Activated CD4-positive, alpha-beta T cell treated with anti-CD3 and anti-CD28 coated beads for 1 hour (primary cell): ENCODE measurements at places on chromosomes 11 and 22.

- no peak for DNase-seq
Observed at GRCh38 chr22:20438678-20439492, 1.3 kb upstream of the SCARF2 start.

DNA sequence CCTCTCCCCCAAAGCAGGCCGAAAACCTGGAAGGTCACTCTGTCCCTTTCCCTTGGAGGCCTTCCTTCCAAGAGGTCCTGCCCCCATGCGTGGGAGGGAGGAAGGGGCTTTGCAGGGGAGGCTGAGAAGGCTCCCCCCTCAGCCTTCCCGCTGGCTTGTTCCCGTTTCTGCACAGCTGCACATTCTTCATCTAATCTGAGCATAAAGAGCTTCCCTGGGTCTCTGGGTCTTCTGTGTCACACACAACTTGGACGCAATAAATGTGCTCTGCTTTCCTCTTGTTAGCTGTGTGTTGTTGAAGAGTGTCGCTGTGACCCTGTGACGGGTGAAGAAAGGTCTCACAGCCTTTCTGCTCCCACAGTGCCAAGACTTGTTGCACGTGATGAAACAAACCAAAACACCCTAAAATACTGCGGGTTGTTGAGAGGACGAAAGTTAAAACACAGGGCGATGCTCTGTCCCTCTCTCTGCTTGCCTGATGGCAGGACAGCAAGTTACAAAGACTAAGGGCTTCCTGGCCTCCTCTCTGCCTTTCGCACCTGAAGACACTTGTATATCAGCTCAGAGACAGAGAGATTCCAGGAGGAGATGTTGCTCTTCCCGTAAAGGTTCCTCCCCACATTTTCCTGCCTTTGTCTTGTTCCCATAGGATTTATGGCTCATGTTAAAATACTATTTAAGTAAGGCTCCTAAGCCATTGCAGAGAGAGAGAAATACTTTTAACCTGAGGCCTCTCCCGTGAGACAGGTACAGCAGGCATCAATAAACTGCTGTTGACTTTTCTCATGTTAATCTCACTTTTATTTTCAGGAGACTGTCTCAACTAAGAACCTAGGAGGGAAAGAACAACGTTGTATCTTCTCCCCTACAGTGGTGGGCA, 15.4 kb upstream of the IFITM3 start:
- no peak for DNase-seq

DNA sequence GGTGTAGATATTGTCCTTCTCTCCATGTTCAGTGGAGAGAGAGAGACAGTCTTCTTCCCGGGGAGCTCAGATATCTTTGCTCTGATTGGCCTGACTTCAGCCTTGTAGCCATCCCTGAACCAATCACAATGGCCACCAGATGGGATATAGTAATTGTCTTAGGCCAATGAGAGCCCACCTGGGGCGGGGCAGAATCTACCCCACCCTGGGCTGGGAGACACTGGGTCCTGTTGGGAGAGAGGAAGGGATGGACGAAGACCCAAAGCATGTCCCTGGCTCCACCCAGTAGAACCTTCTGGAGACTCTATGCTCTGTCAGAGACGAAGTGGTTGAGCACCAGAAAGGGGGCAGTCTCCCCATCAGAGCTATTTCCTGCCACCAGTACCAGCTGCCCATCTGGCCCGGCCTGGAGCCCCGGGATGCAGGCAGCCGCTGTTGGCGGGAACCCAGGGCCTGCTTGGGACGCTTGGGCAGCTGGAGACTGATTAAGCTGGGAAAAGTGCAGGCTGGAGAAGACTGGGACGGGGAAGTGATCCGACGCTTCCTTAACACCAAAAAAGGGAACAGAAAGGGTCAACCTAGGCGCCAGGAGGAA, 31.6 kb upstream of the CBX7 start:
- DNase-seq = no peak

- no peak for DNase-seq
Observed at GRCh38 chr22:37525746-37526350, 6.6 kb upstream of the CARD10 start.

DNA sequence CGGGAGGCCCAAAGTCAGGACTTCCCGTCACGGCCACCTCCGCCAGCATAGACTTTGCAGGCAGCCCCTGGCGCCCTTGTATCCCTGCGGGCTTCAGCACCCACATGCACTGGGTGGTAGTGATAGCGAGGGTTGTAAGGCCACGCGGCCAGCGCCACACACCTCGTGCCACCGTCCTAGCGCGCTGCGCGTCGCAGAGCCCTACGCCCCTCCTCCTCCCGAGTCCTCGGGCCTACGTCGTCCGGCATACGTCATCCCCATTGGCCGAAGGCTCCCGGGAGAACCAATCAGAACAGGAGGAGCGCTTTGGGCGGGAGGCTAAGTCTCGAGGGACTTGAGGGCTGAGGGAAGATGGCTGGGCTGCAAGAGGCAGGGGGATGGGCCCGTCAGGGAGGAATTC, 1.3 kb upstream of the BTBD18 start:
- DNase-seq = no peak

GRCh38 chr11:64265176-64266160, 14.1 kb downstream of the PLCB3 start:
- DNase-seq = no peak

DNA sequence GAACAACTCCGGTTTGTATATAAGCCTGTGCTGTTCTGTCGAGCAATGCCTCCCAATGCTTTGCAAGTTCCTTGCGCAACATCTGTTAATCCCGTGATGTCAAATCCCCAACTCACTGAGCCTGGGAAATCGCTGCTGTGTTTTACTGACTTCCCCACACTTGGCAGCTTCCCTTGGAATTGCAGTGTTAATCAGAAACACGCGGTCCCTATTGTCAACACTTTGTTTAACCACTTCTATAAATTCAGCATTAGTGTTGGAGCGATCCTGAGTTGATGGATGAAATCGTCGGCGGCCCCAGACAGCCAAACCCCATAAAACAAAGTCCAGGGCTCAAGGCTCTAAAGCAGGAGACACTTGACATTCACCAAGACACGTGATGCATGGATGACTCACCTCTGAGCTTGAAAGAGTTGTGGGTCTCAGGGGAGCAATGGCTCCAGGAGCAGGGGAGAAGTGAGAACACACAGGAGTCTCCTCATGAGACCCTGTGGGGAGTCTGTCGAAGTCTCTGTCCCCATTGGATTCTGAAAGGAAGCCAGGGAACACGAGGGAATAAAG, 555.3 kb downstream of the MIAT start:
- no peak for DNase-seq

- no peak for DNase-seq
Observed at GRCh38 chr22:26547426-26547825, 35.2 kb upstream of the TFIP11 start.

DNA sequence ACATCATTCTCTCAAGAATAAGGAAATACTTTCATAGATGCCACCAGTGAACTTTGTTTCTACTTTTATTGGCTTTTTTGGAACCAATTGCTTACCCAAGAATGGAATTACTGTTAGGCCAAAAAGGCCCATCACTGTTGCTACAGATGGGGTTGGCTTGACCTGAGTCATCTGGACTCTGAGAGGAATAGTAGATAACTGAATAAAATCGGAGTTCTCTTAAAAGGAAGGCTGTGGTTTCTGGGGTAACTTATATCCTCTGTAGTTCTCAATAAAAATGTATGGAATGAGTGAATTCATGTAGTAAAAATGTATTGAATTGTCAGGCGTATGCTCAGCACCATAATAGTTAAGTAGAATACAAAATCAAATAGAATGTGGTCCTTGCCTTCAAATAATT, 56.6 kb downstream of the ARHGEF12 start:
- DNase-seq = no peak

DNA sequence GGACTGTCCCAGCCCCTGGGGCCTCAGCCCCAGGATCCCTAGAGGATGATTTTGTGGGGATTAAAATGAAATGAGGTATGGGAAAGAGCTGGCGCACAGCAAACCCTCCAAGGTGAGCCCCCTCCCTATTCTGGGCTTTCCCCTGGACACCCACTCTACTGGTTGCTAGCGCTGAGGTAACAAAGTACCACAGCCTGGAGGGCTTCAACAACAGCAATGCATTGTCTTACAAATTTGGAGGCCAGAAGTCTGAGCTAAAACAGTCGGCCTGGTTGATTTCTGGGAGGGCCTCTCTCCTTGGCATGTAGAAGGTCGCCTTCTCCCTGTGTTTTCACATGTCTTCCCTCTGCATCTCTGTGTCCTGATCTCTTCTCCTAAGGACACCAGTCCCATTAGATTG, 913.6 kb downstream of the NTM start:
- DNase-seq = no peak

DNA sequence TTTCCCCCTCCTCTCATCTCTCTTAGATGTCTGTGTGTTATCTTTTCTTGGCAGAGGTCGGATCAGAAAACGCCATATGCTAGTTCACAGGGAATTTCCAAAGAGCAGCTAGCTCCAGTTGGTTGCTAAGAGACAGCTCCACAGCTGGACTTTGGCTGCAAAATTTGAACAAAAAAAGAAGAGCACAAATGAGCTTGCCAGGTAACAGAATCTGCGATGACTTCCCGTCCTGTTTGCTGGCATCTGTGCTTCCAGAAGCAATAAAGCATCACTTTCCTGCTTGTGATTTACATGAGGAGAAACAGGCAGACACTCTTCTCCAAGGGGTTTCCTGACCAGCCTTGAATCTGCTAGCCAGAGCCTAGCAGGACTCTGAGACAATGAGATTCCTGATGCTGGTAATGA, 596.0 kb upstream of the B3GAT1 start:
- DNase-seq = no peak

GRCh38 chr22:19035474-19036228, 86.6 kb downstream of the DGCR2 start:
- DNase-seq = no peak

DNA sequence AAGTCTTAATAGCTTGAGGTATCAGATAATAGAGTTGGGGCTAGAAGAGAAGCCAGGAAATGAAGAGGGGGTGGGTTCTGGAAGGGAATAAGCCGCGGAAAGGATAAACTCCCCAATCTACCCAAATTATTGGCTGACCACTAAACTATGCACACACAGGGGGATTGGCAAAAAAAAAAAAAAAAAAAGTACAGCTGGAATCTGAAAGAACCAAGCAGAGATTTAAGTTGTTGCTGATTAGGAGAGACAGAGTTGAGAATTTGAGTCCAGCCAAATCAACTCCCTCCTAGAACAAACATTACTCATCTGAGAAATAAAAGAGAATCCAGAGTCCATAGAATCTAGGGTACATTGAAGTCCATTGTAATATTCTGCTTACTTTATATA, 134.9 kb downstream of the CCDC81 start:
- DNase-seq = no peak

DNA sequence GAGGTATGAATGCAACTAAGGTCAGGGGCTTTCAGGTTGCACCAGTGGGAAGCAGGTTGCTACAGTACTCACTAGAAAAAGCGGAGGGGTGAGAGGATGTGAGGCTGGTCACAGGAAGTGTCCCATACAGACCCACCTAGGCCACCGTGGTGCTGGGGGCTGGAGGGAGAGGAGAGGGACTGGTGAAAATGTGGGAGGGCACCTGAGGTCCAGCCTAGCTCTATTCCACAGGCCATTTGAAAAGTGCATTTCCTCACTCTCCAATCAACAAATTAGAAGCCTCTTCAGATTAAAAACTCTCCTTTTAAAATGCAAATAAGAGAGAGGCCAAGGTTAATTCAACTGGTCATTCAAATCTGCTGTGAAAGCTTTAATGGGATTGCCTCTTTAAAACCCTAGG, 38.6 kb upstream of the NCAM1 start:
- DNase-seq = no peak

GRCh38 chr11:83864412-83865057, 578.4 kb upstream of the CCDC90B start:
- DNase-seq = no peak

DNA sequence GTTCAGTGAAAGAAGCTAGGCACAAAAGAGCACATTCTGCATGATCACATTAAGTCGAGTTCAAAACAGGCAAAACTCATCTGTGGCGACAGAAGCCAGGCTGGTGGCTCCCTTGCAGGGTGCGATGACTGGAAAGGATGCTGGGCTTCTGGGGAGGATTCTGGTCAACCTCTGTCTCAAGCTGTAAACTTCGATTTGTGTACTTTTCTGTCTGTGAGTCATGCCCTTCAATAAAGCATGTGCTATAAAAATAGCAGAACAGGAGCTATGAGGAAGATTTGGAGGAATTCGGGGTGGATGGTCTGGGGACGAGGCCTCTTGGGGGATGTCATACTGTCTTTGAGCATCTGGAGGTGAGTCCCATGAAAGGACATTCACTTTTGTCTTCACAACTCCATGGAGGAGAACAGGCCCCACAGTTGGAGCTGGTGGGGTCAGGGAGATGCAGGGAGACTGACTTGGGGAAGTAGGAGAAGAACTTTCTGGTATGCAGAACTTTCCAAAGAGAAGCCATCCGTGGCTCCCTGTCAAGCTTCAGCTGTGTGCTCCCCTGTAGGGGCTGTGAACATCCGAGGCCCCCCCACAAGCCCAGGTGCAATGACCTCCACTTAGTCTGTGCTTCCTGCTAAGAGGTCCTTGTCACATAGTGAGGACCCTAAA, 77.8 kb upstream of the LINC01488 start:
- DNase-seq = no peak

- DNase-seq = peak; percentile 24
Observed at GRCh38 chr22:23119494-23120414, 22.0 kb downstream of the RSPH14 start.

GRCh38 chr11:9070749-9071491, 20.5 kb downstream of the SCUBE2 start:
- DNase-seq = no peak

- no peak for DNase-seq
Observed at GRCh38 chr11:123670081-123670480, 15.7 kb upstream of the SCN3B start.

DNA sequence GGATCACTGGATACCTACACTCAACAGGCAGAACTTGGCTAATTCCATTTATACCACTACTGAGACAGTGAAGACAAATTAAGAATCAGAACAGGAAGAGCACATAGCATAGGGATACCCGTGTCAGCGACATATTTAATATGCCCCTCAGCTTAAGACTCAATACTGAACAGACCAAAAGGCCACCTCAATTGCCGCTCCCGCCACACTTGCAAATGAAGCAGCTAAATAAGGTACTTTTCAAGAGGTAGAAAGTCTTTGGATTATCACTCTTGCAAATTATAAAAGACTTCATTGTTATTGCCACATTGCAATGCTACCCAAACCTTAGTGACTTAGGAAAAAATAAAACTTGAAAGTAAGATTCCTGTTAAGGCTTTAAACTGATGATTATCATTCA, 3.1 kb downstream of the DDX17 start:
- DNase-seq = no peak

DNA sequence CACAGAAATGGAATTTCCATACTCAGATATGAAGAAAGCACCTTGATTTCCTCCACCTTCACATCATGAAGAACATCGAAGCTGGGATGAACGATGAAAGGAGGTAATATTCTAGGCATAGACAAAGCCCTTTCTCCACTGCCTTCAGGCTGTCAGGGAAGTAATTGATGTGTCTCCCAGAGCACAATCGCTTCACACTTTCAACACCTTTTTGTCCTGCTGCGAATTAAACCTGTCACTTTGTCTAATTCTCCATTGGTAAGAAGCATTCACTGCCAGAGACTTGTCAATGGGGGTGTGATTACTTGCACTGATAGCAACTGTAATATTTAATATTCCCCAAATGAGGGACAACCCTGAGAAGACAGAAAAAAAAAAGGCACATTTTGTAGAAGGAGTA, 260.1 kb downstream of the ETS1 start:
- no peak for DNase-seq

- DNase-seq = no peak
Observed at GRCh38 chr22:39994566-39995392, at the start of gene FAM83F. TSS of gene FAM83F (plus strand) at chr22:39994954. CDS start at chr22:39995043, 89 bp downstream.
